Esophagus mucosa (tissue), 1 donor: ENCODE measurements at places on chromosomes 6 and 20.
A peak's percentile ranks its signal among the peaks of the same experiment; 100 is the strongest.

- peak; percentile 53 for ATAC-seq
Observed at GRCh38 chr20:36421641-36422040, 115.5 kb downstream of the DLGAP4 start.

DNA sequence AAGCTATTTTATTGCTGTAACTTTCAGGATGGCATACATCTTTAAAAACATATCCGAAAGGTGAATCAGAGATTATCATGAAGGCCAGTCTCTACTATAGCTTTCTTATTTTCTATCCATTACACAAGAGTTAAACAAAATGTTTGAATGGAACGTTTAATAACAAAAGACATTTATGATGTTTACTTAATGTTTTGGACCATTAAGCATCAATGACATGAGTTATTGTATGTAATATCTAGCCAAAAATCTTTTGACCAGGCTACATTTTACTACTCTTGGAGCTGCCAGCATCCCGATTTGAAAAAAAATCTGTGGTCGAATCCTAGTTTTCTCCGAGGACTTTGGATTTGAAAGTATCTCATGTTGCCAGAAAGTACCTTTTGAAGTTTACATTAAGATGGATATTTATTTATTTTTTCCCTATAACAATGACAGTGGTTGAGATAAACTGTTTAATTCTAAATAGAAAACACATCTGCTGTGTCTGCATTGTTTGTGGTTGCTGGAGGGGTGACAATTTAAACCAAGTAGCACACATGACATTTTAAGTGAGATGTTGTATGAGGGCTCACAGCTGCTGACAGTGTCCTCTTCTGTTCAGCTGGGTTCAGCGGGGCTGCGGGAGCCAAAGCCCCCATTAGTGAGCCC lies 293.7 kb upstream of the TCF21 start:
- no peak for ATAC-seq

- no peak for ATAC-seq
Observed at GRCh38 chr6:93226822-93227221, 192.5 kb downstream of the EPHA7 start.

DNA sequence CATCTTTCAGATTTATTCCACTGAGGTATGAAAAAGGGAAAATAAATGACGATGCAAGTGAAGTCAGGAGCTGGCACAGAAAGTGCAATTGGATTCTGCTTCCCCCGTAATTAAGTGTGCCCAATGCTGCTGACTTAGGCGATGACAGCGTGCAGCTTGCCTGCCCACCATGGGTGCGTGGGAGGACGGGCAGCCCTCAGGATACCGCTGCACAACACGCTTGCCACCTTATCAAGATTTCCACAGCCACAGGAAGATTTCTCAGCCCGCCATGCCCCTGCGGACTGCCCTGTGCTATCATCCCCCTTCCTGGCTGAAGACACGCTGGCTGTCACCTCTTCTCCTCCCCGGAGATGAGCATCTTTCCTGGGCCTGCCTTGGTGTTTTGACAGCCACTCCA lies 103.3 kb upstream of the BACH2 start:
- ATAC-seq, result no peak

DNA sequence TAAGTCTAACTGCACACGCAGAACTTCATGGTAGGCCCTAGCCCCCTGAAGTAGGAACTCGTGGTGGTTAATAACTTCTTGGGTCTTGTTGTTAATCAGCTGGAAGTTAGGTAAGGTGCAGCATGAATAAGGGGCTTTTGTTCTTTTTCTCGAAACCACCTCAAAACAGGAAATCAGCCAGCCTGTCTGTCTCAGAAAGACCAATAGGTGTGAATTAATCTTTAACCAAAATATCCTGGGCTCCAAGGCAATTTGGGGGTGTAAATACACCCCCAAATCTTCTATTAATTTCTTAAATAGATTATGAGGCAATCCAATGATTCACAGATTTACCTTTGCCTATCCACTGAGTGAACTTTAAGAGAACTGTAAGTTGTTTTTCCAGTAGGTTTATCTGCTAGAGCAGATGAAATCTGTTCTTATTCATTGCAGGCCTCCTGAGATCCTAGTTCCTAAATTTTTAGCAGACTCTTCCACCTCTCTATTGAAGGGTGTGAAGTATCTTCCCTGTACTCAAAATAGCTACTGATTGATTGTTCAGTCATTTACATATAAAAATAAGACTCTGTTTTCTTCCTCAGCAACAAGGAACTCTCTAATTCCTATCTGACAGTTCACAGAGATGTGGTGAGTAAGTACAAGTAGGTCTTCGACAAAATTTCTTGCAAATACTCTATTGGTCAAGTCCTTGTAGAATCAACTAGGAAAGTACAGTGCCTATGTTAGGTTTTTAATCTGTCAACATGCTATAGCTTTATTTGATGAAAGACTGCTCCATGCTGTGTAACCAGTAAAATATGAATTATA lies 427.1 kb upstream of the NOX3 start:
- no peak for ATAC-seq

DNA sequence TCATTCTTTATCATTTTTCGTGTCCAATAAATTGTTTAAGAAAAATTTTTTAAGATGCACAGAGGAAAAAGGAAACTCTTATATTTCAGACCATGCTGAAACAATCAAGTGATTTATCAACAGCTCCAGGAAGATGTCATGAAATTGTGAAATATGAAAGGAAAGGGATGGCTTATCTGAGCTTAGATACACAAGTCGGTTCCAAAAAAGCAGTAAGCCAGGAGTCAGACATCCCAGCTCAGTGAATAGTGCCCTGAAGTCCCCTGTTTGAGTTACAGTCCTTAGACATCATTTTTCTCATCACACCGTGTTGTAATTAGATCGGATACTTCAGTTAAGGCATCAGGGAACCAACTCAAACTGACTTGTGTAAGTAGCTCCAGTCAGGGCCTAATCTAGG lies 91.0 kb upstream of the SSTR4 start:
- ATAC-seq, result no peak

GRCh38 chr6:44171899-44172546 lies 13.4 kb downstream of the CAPN11 start:
- no peak for ATAC-seq

- no peak for ATAC-seq
Observed at GRCh38 chr20:20134941-20135575, 82.7 kb downstream of the CFAP61 start.

GRCh38 chr6:36339146-36339545 lies 2.5 kb upstream of the BNIP5 start:
- ATAC-seq, result no peak

DNA sequence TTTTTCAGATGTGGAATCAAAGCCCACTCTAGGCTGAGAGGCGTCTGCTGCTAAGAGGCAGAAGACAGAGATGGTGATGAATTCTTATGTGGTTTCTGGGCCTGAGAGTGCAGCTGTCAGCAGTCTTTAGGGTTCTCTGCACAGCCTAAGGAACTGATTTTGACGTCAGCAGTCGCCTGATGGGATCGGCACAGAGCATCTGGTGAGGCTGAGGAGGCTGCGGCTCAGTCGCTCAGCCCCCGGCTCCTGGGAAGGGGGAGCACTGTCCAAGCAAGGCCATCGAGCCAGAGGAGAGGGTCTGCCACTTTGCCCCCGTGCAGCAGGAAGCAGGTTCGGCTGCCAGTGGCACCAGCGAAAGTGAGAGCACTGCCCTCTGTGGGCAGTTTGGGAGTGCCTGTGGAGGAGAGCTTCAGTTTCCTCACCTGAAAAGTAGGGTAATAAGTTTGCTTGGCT lies 92.5 kb downstream of the TCP11 start:
- ATAC-seq, result no peak

GRCh38 chr6:45586216-45587171 lies 208.8 kb upstream of the SUPT3H start:
- peak; percentile 40 for ATAC-seq

DNA sequence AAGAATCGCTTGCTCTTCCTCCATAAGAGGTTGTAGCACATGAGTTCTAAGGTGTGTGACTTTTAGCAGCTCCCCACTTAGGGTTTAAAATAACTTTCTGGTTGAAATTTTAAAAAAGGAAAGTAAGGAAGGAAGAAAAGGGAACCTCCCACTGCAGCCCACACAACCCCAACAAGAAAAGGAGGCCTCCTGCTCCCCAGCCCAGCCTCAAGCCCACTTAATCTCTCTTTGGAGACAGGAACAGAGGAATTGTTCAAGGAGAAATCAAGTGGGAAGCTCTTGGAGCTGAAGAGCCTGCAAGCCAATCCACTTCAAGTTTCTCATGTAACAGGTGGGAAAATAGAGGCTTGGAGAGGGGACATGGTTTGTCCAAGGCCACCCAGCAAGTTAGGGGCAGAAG lies 39.1 kb upstream of the PREX1 start:
- ATAC-seq, result no peak

DNA sequence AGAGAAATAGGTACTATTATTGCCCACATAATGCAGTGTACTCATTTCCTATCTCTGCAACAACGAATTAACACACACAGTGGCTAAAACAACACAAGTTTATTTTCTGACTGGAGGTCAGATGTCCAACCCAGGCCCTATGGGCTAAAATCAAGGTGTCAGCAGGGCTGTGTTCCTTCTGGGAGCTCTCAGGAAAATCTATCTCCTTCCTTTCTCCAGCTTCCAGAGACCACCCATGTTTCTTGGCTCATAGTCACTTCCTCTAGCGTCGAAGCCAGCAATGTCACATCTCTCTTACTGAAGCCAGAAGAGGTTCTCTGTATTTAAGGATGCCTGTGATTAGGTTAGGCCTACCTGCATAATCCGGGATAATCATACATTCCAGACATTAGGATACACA lies 60.9 kb upstream of the TOP1 start:
- no peak for ATAC-seq

- ATAC-seq, result no peak
Observed at GRCh38 chr20:4043796-4044195, 28.4 kb upstream of the RNF24 start.

DNA sequence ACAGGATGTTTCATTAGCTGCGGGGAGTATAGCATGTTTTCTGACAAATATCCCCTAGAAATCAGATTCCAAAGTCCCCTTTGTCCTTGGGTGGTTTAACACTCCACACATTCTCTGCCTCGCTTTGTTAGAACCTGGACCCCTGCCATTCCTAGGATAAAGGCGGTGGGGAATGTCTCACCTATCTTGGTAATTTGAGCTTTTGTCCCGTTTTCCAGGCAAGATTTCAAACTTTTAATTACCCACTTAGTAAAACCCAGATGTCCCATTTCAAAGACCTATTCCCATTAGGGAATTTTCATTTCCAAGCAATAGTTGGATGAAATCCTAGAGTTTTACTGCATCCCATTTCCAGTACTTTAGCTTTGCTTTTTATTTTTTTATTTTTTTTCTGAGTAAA lies 501.0 kb upstream of the MAP3K7 start:
- ATAC-seq, result no peak

- no peak for ATAC-seq
Observed at GRCh38 chr6:120587381-120587780, 746.9 kb downstream of the TBC1D32 start.

- ATAC-seq, result peak; percentile 50
Observed at GRCh38 chr6:40930555-40930954, 108.5 kb downstream of the UNC5CL start.

DNA sequence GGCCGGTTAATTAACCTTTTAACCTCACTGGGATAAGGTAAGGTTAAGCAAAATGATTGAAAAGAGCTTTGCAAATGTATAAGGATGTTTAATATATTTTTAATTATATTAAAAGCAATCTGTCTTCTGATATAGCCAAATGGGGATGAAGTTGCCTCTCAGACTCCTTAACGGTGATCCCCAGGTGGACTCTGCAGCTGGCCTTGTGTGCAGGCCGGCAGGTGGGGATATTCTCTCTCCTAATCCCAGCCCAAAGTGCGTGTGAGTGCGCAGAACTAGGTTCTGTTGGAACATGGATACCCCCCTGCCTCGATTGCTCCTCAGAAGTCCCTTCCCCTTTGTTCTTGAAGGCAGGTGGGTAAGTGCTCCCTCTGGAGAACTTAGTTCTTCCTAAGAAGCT lies 100.0 kb downstream of the NDUFAF5 start:
- no peak for ATAC-seq

GRCh38 chr20:10253780-10254179 lies 35.1 kb downstream of the SNAP25 start:
- no peak for ATAC-seq

DNA sequence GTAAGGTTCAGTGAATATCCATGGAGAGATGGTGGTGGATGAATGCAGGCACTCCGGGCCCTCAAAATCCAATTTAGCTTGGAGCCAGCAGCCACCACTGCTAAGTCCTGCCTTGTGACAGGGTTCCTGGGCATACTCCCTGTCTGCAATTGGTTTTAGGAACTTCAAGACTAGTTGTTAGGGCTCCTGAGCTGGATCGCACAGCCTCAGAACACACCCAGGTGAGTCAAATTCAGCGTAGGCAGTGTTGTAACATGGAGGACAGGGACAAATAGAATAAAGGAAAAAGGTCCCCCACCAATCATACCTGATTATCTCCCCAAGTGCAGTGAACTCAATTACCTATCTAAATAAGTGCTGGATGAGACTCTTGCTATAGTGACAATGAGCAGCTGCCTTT lies 74.6 kb downstream of the PERP start:
- ATAC-seq, result peak; percentile 54

GRCh38 chr20:54255157-54255556 lies 47.3 kb downstream of the PFDN4 start:
- no peak for ATAC-seq

GRCh38 chr6:12875051-12875450 lies 158.5 kb downstream of the PHACTR1 start:
- no peak for ATAC-seq

DNA sequence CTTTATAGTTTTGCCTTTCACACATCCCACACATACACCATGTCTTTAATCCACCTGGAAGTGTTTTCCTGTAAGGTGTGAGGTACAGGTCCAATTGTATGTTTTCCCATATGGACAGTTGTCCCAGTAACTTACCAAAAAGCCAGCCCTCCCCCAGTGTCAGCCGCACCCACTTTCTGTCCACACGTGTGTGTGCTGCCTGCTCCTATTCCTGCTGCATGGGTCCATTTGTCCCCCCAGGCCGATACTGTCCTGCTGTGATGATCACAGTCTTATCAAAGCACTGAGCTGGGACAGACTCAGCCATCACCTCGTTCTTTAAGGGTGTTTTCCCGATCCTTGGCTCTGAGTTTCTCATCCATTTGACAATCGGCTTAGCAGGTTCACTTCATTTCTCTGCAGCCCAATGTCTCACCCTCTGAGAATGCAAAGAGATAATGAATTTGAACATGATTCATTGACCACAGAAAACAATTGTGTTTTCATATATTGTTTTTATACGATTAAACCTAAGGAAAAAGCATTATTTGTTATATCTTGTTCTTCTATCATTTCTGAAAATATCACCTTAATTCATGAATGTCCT lies 9.6 kb downstream of the VSX1 start:
- ATAC-seq, result no peak

- ATAC-seq, result no peak
Observed at GRCh38 chr6:15352220-15352619, 106.4 kb downstream of the JARID2 start.

DNA sequence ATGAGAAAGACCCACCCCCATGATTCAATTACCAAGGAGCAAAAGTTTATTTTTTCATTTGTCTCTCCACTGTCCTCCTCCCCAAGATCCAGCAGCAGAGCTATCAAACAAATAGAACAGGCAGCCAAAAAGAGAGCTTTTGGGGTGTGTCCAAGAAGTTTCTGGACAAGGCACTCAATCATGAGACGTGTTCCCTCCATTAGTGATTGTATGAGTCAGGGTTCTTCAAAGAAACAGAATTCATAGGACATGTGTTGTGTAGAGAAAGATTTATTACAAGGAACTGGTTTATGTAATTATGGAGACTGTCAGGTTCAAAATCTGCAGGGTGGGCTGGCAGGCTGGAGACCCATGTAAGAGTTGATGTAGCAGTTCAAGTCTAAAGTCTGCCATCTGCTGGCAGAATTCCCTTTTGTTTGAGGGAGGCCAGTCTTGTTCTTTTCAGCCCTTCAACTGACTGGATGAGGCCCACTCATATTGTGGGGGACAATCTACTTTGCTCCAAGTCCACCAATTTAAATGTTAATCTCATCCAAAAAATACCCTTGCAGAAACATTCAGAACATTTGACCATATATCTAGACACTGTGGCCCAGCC lies 248.1 kb upstream of the OPRM1 start:
- ATAC-seq, result no peak
